ENCODE measurements at places on chromosomes 7 and 10.

DNA sequence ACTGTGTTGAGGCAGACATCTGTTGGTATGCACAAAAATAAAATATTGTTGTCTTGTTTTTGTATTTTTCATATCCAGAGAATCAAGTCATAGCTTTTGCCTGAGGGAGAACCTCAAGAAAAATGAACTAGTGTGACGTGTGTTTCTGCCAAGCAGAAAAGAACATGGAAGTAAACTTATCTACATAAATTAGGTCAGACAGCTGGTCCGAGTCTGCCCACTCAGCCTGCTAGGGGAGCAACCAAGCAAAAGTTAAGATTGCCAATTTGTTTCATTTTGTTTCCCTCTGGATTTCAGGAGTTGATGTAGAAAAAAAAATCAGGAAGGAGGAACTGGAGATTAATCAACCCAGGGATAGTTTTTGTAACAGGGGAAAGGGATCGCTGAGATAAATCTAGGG is 572.4 kb upstream of the LRRTM3 start:
- DNase-seq = no peak

DNA sequence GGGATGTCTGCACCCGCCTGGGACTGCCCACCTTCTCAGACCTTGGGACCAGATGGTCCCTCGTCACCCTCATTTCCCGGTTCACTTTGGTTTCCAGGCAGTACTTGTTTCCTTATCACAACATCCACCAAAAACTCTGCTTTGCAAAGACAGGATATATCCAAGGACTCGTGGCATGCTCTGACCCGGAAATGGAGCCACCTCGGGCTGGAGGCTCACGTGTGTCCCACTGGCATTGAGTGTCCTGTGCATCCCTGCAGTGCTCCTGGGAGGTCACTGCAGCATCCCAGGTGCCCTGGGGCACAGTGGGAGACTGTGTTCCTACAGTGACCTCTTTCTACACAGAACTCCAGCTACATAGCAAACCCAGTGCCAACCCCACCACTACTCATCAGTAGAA is 611.9 kb upstream of the FOXK1 start:
- no peak for DNase-seq

GRCh38 chr10:101780818-101781654 is 2.2 kb downstream of the NPM3 start:
- DNase-seq = peak; percentile 79

DNA sequence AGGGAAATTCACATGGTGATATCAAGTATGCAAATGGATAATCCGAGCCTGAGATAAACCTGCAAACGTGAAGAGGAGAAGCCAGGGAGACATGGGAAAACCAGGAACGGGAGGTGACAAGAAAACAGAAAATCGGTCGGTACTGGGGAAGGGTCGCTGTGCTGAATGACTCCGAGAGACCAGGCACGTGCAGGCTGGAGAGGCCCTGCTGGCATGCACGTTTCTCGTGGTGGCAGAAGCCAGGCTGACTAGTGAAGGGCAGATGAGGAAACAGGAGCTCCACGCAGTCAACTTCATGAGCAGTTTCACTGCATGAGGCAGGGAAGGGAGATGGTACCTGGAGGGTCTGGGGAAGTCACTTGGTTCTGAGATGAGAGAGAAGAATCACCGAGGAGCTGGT is 48.3 kb downstream of the KIAA1549 start:
- DNase-seq = no peak

DNA sequence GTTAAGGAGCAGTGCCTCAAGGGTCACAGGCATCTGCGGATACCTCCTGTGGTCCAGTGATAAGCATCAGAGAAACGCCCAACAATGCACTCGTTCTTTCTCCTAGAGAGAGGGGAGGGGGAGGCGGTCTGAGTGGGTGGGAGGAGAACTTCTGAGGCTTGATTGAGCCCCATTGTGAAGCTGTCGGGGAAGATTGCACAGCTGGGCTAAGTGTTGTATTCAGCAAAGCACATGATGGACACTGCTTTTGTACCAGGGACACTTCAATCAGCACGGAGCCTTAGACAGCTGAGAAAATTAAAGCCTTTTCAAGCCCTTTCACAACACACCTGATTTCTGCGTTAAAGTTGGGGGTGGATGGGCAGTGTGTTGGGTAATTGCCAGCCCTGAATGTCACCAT is 230.3 kb upstream of the GHITM start:
- DNase-seq = peak; percentile 11

- no peak for DNase-seq
Measured at GRCh38 chr10:22319980-22320558, 830 bp upstream of the BMI1 start.

GRCh38 chr10:86653379-86653778 is 968 bp upstream of the OPN4 start:
- DNase-seq = no peak

GRCh38 chr10:97291357-97292096 is 910 bp downstream of the ARHGAP19 start:
- peak; percentile 9 for DNase-seq

DNA sequence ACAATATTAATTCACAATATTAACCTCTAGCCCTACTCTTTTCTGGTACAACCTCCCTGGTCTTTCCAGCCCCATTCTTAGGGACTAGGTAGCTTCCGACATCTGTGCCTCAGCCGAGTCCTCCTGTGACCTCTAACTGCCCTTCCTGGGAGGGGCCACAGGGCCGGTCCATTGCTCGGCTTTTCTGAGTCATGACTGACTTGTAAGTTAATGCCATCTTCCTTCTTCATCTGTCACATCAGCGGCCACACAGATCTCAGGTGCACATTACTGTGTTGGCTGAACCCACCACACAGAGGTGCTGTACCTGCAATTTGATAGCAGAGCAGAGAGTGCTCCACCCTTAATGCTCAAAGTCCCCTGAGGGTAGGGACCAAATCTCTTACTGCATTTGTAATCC is 4.1 kb upstream of the CPA4 start:
- DNase-seq = peak; percentile 43

- no peak for DNase-seq
Measured at GRCh38 chr10:8424555-8425211, 370.2 kb downstream of the GATA3 start.

- no peak for DNase-seq
Measured at GRCh38 chr10:46542567-46543465, 13.6 kb downstream of the GPRIN2 start.

GRCh38 chr10:127961071-127961470 is 54.2 kb downstream of the PTPRE start:
- DNase-seq = no peak

DNA sequence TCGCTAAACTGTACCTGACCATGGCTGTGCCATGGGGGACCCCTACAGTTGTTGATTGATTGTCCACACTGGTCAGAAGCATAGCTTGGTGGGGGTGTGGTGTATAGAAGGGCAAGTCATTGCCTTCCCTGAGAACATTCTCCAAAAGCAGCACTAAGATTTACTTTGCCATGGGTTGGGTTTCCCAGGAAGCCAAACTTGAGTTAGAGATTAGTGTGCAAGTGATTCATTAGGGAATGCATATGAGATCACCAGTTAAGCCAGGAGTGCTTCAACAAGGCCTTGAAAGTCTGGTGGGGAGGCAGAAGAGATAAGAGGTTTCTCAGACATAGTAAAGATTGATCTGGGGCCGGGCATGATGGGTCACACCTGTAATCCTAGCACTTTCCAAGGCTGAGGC is 21.4 kb upstream of the TPST1 start:
- DNase-seq = no peak

- no peak for DNase-seq
Measured at GRCh38 chr10:129222436-129222835, 244.6 kb upstream of the MGMT start.

GRCh38 chr7:112201411-112201810 is 4.8 kb downstream of the DOCK4 start:
- no peak for DNase-seq

DNA sequence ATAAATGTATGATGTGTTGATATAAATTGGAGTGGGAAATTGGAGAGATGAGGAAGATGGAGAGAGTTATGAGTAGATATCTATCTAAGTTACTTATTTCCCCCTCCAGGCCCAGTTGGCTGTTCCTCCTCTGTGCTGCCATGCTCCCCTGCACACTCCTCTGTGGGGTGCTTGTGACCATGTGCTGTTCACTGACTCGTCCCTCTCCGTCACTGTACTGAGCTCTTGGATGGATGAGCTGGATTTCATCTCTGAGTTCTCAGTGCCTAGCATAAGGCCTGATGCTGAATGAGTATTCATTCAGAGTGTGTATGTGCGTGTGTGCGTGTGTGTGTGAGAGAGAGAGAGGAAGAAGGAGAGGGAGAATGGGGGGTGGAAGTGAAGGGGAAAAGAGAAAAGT is 14.5 kb downstream of the OR9A2 start:
- no peak for DNase-seq

- DNase-seq = no peak
Measured at GRCh38 chr7:34612661-34613060, 45.4 kb upstream of the NPSR1 start.
